SIG-M5 (cell line): ENCODE measurements at places on chromosomes 4 and X.

GRCh38 chrX:66889418-66889817 lies 250.5 kb upstream of the EDA2R start:
- DNase-seq: no peak

DNA sequence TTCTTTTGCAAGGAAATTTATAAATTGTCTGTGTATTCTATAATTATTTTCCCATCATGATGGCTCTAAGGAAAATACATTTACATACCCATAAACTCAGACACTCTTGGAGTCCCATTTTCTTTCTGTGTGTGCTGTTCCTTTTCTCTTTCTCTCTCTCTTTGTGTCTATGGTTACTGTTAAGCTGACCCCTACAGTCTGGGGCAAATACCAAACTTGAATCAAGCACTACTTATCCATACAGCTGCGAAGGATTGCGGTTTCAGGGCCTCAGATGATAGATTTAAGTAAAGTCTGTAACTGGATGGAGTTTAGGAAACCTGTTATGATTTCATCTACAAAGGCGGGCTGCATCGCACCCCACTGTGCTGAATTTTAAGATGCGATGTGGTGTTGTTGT lies 150.2 kb downstream of the SHROOM3 start:
- DNase-seq: no peak

DNA sequence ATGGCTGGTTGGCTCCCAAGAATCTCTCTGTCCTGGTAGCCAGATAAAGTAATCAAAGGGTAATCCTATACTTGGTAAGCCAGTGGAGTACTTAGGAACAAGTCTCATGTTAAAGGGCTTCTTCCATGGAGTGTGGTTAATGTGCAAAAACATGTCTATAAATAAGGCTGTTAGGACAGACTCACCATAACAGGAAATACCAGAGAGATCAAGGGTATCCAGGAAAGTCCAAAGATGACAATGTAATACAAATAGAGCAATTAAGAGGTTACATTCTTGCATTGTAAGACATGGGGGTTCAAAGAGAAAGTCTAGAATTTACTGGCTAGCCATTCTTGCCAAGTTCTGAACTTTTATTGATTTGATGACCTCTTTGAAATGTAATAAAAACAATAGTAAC lies 61.9 kb upstream of the ZCCHC13 start:
- DNase-seq: no peak

GRCh38 chr4:172750910-172751309 lies 417.7 kb upstream of the GALNT7 start:
- no peak for DNase-seq

DNA sequence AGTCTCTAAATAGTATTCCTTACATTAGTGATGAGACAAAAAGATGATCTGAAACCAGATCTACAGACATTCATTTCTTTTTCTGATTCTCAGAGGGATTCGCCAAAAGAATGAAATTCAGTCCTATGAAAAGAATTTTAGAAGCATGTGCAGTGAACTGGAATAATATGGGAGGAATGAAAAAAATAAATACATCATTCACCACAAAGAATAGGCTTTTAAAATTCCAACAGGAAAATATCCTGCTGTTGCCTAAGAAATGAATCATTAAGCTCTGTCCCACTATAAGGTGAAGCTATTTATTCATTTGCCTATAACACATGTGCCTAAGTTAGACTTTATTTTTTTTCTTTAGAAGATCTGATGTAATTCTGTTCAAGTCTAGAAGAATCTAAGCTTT lies 165.9 kb downstream of the IL15 start:
- no peak for DNase-seq
